ENCODE measurements at places on chromosomes 12 and 14.
A peak's percentile ranks its signal among the peaks of the same experiment; 100 is the strongest.

DNA sequence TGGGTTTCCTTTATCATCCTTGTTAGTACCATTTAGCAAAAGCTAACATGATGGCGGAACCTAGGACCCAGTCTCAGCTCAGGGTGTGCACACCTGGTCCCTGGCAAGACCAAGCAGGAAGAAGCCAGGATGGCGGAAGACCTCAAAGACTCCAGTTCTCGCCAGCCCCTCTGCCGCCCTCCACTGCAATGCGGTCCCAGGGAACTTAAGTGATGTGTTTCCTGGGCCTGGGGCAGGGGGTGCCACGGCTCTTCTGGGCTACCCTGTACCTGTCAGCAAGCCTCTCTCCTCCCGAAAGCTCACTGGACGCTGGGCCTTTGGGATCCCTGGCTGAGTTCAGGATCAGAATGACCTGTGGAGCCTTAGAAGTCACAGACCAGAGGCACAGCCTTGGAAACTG lies 71.3 kb downstream of the FBXL14 start:
- DNase-seq: no peak

- DNase-seq: no peak
Measured at GRCh38 chr14:85416771-85417170, 113.2 kb upstream of the FLRT2 start.

DNA sequence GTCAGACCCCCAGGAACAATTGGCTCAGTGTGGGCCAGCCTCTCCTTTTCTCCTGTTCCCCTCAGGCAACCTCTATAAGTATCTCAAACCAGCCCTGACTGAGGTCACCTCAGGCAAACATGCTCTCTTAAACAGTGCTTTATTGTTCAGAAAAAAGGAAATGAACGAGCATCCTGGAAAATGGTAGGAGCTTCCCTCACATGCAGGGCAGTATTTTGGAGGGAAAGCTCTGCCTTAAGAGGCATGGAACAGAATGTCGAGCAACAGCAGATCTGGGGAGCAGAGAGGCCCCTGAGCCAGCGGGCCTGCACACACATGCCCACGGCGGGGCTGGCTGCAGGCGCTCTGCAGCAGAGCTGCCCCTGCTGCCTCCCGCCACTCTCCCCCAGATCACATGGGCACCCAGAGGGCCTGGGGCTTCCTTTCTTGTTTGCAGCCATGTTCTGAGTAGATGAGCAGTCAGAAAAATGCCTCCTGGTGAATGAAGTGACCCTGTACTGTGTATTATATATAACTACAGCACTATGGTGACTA lies 42.0 kb downstream of the MOK start:
- no peak for DNase-seq

GRCh38 chr14:61609191-61609843 lies 86.0 kb upstream of the HIF1A start:
- DNase-seq: no peak

DNA sequence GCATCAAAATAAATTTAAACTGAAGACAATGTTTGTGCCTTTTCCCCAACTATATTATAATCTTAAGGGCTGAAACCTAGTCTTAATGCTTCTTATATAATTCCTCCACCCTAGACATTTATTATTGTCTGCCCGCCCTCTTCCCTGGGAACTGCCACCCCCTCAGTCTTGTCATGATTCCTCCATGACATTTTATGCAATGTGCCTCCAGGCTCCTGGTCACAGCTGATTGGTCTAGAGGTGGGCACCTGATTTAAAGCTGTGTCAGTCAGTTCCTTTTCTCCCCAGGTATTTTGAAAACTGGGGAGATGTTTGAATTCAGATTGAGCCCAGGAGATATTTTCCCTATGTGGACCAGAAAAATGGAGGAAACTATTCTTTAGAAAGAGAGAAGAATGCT lies 401.4 kb downstream of the PCNX1 start:
- DNase-seq: no peak

- peak; percentile 95 for DNase-seq
Measured at GRCh38 chr14:20989787-20990600, at the start of gene METTL17. METTL17 (plus strand) TSS chr14:20989980; CDS start chr14:20990003, 23 bp downstream.
